ENCODE measurements at places on chromosomes 11 and 22.

DNA sequence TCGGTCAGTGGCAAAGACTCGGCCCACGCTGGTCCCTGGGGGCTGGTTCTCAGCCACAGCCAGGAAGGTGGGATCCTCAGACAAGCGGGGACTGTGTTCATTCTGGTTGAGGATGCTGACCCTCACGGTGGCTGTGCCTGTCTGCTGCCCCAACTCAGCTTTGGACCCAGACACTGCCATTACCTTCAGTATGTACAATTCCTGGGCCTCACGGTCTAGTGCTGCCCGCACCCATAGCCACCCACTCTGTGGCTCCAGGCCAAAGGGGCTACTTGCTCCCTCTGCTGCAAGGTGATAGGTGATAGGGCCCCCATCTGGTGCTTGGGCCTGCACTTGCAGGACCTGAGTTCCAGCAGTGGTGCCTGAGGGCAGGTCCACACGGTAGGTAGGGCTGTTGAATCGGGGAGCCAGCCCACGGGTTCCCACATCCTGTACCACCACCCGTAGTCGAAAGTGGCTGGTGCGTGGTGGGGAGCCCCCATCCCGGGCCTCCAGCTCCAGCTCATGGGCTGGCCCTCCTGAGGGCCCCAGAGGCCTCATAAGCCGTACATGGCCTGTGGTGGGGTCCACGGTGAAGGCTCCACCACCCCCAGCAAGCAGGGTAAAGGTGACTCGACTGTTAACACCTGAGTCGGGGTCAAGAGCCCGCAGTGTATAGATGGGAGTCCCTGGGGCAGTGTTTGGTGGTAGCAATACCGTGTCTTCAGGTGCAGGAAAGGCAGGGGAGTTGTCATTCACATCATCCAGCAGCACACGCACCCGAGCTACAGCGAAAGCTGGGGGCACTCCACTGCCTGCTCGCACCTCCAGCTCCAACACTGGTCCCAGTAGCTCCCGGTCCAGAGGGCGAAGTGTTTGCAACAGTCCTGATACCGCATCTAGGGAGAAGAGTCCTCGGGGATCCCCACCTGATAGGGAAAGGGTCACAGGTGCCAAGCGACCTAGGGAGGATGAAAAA lies 13.2 kb upstream of the TPP1 start:
- no peak for DNase-seq

DNA sequence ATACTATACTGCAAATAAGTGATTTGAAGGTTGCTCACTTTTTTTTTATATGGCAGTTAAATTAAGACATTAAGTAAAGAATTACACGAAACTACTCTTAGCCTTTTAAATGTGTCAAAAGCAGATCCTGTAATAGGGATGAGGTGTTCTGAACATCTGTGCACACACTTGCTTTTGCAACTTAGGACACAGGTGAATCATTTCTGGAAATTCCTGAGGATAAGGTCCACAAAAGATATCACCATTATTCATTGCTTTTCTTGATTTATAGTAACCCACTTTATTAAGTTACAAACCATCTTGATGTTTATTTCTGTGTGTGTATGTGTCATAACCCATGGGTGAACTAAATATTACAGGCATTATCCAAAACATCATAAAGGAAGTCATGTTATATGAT lies 55.9 kb downstream of the SLC5A12 start:
- no peak for DNase-seq

DNA sequence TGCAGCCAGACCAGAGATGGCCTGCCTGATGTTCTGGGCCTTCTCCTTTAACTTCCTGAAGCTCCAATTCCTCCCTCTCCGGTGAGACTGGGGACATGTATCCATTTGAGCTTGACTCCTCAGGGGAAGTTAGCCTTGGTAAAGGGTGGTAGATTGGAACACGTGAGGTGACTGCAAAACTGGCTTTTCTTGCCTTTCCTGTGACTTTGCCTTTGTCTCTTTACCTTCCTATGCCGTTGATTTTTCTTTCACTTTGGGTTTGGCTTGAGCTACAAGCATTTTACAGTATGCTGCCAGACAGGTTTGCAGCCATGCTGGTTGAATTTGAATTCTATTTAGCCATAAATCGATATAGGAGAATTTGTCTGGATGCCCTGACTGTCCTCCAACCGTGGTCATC lies 16.8 kb upstream of the GLYATL1 start:
- DNase-seq, result no peak

DNA sequence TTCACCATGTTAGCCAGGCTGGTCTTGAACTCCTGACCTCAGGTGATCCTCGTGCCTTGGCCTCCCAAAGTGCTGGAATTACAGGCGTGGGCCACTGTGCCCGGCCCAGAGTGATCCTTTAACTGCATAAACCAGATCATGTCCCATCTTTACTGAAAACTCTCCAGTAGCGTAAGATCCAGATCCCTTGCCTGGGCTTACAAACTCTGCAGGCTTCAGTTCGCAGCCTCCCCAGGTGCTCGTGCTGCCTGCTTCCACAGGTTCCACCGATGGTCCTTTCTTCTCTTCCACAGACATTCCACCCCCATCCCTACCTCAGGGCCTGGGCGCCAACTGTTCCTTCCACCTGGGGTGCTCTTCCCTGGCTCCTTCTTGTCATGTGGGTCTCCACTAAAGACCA lies 88.8 kb upstream of the SHANK2 start:
- no peak for DNase-seq

DNA sequence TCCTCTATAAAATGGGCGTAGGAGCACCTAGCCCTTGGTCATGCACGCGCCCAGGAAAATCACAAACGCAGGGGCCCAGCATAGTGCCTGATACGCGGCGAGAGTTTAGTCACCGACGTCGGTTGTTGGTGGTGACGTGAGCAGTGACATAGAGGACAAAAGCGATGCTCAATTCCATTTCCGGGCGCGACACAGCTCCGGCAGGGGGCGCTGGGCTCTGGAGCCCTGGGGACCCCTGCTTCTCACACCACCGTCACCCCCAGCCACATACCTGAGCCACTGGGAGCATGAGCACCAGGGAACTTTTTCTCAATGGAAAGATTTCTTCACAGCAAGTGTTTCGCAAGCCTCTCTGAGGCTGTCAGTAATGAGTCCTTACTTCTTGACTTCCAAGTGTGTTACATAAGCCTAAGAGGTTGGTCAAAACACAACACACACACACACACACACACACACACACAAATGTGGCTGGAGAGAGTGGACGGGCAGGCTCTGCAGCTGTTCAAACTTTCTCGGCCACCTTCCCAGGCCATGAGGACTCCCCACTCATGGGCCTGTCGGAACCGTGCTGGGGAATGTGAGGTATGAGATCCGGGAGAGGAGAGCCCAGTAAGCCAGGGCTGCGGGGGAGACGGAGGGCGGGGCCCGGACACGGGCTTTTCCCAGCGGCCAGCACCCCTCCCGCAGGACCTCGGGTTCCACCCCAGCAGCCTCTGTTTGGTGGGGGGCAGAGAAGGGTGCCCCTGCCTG lies 36.9 kb upstream of the LINC01488 start:
- no peak for DNase-seq

DNA sequence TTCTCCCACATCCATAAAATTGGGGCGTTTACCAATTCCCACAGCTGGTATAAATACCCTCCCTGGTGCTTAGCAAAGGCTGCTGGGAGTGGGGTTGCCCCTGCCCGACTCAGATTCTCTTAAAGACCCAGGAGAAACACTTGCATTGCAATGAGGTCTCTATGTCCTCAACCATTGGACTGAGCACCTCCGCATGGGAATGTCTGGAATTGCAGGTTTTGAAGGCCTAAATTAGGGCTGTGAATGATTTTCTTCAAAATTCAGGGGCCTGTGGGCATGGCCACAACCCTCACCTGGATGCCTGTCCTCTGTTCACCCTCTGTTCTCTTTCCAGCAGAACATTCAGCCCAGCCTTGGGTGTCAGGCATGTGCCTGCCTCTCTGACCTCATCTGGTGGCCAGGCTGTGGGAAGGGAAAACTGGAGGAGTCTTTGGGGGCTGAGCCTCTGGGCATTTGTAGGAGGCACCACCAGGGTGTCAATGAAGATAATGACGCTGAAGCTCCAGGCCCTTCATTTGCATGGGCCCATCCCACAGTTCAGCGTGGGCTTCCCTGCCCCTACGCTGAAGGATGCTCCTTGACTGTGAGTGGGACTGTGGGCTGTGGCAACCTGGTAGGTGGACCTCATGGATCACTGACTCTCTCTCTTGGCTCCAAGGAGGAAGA lies 52.7 kb upstream of the MYEOV start:
- no peak for DNase-seq

DNA sequence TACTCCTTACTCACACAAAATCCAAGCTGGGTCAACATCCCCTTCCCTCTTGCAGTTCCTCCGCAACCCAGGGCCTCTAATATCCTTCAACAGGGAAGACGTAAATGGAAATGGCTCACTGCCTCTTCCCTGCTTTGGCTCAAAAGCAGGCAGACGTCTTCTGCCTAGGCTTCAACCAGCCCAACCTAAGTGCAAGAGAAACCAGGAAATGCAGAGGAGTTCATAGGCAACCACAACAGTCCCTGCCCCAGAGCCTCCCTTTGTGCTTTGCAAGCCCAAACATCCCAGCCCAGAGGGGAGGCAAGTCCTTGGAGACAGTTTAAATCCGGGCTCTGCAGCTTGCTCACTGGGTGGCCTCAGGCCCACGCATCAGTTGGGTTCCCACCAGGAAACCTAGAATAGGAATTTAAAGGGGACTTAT lies 33.3 kb downstream of the CD6 start:
- DNase-seq, result no peak

DNA sequence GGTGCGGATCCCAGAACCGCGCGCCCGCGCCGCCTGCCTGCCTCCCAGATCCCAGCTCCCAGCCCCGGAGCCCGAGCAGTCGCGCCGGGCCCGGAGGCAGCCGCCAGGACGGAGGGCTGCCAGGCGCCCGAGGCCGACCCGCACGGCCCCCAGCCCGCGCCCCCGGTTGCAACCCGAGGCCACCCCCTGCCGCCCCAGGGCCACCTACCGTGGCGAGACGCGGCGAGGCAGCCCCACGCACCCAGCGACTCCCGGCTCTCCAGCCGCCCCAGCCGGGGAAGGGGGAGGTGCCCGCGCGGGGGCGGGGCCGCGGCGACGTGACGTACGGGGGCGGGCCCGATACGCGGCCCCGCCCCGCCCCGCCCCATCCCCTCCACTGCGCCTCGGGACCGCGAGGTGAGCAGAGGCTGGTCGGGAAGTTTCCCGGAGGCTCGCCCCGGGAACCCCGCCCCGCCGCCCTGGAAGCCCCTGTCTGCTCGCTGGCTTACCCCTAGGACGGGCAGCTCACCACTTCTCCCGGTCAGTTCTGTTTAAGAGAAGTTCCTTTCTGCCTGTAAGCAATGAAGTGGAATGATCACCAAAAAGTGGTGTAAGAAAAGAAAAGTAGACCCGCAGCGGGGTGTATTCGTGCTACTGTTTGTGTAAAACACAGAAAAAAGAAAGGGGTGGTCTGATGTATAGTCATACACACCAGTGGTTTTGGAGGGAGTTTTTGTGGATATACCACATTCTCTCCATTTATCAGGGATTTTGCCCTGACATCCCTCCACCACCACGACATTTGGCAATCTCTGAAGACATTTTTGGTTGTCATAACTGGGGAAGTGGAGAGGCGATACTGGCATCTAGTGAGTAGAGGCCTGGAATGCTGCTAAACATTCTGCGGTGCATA lies at the start of gene TPST2:
TPST2 (minus strand) TSS at position 288 of the 892 bp plus-strand sequence. CDS start 48,502 bp downstream, outside the sequence.
- peak; percentile 67 for DNase-seq

- DNase-seq, result no peak
Observed at GRCh38 chr11:65254724-65255123, 7.0 kb upstream of the POLA2 start.

DNA sequence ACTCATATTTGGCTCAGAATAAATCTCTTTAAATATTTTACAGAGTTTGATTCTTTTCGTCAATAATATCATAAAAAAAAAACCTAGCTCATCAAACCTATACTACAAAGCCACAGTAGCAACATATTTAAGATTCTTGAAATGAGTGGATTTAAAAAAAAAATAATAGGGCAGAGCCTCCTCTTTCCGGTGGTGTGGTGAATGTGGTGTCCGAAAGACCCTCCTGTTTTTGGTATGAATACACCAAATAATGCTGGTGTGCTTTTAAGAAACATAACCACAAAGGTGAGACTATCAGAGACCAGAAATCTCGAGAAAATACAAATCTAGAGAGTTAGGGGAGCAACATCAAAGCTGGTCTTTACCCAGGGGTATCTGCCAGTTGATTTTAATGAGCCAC lies 342.6 kb downstream of the TBC1D22A start:
- no peak for DNase-seq

GRCh38 chr11:63549411-63549810 lies 12.8 kb downstream of the PLAAT4 start:
- DNase-seq, result no peak

DNA sequence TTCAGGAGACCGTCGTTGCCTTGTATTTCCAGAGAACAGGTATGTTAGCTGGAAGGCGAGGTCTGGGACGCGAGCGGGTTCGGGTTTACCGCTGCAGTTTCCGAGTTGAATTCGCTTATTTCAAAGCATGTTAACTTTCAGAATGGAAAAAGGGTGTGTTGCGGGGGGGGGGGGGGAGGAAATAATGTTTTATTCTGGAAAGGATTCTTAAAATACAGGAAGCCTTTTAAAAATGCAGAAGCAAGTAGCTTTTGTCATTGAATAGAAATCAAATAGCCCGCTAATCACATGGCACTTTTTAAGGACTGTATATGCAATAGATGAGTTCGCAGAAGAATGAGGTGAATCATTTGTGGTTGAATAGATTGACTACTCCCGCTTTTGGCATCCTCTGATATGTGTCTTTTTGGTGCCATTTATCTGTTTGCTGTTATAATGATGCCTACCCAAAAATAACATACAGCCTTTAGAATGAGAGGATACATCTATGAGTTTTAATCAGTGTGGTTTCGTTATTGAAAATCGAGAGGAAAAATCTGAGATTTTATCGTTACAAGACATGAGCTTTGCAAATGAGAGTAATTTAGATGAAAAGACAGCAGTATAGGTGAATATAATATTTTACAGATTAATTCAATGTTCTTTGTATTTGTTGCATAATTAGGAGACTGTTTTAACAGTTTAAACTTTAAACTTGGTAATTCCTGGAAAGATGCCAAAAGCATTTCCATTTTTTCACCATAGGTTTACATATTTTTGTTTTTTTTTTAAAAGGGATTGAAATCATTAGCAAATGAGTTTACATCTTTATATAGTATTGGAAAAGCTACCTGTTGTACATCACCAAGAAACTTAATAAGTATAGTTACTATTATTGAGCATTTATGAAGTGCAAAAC lies 1.7 kb downstream of the PDE3B start:
- no peak for DNase-seq

DNA sequence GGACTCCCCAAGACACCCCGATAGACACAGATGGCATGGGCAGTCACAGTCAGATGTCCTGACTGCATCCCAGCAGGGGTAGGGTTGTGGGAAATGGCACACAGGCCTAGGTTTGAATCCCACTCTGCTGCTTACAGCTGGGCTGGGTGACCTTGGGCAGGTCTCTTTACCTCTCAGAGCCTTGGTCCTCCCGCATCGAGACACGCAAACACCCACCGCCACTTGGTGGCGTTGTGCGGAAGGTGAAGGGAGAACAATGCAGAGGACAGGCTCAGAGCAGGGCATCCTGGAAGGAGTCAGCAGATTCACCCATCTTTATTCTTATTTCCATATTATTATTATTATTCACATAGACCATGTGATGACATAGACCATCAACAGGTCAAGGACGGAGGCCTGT lies 140.5 kb downstream of the MIAT start:
- DNase-seq, result no peak

GRCh38 chr11:77063407-77063806 lies 3.4 kb upstream of the CAPN5 start:
- DNase-seq, result no peak

Measured in central memory CD8-positive, alpha-beta T cell (primary cell).